Stimulated activated CD4-positive, alpha-beta T cell treated with anti-CD3 and anti-CD28 coated beads, Interleukin-2, amount 100 ng/mL, for 48 hours (primary cell): ENCODE measurements at places on chromosomes 1 and 21.

DNA sequence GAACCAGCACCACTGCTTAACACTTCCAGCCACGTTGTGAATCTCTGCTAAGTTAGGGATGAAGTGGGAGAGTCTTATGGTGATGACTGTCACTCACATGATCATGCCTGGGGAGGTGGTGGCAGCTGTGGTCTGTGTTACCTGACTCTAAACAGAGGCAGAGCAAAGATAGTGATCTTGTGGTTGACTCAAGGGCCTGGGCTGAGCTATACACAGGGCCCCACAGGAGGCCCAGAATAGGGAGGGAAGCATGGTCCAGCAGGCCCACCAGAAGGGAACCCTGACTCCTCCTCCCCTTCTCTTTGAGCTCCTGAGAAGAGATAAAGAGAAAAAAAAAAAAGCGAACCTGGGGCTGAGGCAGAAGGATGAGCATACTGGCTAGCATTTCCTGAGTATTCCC lies 55.0 kb downstream of the PLXNA2 start:
- no peak for DNase-seq

DNA sequence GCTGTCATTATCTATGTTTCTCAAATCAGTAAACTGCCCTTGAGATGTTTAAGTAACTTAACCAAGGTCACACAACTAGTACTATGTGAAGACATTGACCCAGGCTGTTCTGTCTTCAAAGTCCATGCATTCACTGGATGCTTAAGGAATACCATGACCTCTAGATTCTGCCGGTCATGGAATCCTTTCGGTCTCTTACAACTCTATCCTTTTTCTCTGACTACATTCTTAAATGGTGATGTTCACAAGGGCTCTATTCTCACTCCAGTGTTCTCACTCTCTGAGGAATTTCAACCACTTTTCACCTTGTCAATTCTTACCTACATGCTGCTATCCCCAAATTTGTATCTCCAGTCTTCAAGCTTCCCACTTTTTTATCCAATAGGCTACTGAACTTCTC lies 15.2 kb downstream of the CRYZ start:
- DNase-seq = no peak

GRCh38 chr1:2477791-2478499 lies 1.9 kb downstream of the PLCH2 start:
- DNase-seq = no peak

DNA sequence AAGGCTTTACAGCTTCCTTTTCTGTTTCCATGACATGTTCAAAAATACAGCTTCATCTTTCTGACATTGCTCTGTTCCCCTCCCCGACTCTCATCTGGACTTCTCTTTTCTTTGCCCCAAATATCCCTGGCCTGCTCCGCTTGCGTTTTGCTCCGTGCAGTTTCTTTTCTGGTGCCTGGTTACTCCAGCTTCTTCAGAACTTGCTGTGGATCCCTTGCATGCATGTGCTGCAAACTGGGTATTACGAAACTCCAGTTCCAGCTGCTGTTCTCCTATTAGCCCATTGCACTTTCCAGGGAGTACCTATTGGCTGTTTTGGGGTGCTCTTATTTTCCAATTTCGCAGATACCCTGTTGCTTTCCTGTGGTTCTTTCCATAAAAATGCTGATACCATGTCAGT lies 9.9 kb upstream of the NDC1 start:
- no peak for DNase-seq

DNA sequence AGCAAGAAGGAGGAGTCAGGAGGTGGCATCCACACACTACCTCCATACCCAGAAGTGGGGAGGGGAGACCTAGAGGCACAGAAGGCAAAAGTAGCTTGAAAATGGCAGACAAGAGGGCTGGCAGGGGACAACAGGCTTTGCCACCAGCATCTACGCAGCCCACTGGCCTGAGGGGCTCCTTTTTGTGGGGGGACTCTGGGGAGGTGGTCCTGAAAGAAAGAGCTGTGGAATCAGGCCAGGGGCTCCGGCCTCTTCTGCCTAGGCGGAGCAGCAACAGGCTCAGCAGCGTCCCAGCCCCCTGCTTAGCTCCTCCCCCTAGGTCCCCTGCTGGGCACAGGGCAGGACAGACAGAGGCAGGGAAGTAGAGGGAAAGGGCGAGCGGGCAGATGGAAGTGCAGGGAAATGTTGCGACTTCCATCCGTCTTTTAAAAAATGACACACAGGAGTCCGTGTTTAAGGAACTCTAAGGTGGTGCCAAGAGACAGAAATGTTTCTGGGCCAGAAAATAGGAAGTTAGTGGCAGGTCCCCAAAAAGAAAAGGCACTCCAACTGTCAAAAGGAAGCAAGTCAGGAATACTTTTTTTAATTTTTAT lies 10.0 kb upstream of the LEFTY2 start:
- no peak for DNase-seq

- no peak for DNase-seq
Measured at GRCh38 chr21:41438425-41439113, 12.5 kb downstream of the MX1 start.

GRCh38 chr21:33028773-33029384 lies 3.1 kb downstream of the OLIG2 start:
- peak; percentile 18 for DNase-seq

DNA sequence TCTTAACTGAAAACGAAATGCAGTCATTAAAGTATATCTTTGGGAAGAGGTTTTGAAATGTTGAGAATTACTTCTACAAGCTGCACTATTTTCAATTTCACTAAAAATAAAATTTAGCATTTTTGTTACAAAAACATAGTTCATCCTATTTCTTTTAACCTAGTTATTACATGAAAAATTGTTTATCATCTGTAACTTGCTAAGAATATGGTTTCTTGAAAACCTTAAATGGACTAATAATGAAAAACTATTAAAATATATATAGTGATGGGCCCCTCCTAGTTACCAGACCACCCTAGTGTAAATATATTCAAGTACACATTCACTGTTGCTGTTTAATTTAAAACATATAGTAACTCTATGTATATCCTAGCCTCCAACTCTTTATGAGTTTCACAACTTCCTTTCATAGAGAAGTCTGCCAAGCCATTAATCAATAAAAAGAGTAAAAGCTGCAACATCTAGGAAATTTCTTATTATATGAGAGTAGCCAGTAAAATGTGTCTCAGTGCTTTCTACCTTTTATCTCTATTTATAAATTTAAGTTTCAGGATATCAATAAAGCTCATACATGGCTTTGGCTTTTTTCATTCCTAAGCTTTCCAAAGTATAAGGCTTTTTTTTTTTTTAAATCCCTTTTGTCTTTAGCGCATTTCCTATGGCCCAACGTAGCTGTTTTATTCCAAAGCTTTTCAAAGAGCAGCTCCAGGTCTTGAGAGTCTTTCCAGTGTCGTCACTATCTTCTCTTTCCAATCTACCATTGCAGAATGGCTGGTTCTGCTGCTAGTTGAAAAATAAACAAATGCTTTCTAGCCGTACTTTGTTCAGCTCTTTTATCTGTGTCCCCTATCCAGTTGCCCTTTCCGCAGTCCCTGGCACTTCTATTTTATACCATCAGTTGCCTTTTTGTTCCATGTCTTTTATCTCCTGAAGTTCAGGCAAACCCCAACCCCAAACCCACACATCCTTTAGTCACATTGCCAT lies 6.5 kb downstream of the IRF2BP2 start:
- DNase-seq = no peak

DNA sequence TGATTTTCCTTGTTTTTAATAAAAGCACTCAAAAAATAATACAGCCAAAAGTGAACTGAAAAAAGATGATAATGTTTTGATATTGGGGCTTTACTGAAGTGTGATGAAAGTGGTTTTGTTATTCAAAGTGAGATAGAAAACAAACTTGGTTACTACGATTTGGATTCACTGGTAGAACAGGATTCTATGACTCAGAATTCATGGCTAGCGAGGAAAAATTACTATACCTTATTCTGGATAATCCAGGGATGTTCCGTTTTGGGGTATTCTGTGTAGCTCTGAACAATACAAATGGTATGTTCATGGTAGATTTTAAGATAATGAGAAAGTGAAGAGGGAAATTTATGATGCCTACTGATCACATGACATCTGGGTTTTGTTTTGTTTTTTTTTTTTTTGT lies 117.7 kb downstream of the NRDC start:
- DNase-seq = no peak

- no peak for DNase-seq
Measured at GRCh38 chr1:59057796-59058195, 239.1 kb upstream of the FGGY start.

- DNase-seq = no peak
Measured at GRCh38 chr21:37207441-37208009, 59.6 kb downstream of the VPS26C start.
